ENCODE measurements at places on chromosomes 6 and 20. TPM values are rescaled to one million over a fixed set of nuclear protein-coding genes. Genes with fewer than 3 reads are reported as not detected.

Gene ATP5F1E
- 98.1 TPM for total RNA-seq

Gene TREML2
- total RNA-seq = 1.2 TPM

Gene ANKRD66
- not detected for total RNA-seq

Gene BPI
- total RNA-seq = not detected

Gene RCAN2
- total RNA-seq = 0.49 TPM

Gene COL9A3
- not detected for total RNA-seq

Gene TFAP2D
- total RNA-seq = not detected

Gene SLC22A2
- not detected for total RNA-seq

Gene WFDC2
- not detected for total RNA-seq

Gene FAM83B
- not detected for total RNA-seq

Gene PRDM13
- total RNA-seq = 0.07 TPM

Gene NR2E1
- total RNA-seq = not detected

Gene VIP
- total RNA-seq = not detected

DNA sequence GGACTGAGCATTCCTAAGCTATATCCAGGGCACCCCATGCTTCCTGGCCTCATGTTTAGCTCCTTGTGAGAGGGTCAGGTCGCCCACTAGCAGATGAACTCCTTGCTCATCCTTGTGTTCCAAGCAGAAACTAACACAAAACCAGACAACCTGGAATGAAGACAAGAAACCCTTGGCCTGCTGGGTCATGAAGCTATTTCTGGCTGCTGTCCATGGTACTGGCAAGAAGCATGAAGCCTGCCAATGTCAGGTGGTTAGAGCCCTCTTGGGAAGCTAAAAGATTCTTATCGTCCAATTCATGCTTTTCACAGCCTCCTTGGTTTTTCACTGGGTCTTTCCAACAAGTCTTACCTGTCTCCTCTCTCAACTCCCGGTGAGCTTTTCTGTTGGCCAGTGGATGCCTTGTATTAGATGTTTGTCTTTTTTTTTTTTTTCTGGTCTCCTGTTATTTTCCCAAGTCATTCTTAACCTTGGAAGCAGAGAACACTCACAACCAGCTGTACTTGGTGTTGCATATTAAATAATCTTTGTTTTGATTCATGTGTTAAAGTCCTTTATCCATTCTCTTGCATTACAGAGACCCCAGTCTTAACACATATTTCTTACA lies 180.3 kb downstream of the ANKRD60 start:
- DNase-seq = no peak

DNA sequence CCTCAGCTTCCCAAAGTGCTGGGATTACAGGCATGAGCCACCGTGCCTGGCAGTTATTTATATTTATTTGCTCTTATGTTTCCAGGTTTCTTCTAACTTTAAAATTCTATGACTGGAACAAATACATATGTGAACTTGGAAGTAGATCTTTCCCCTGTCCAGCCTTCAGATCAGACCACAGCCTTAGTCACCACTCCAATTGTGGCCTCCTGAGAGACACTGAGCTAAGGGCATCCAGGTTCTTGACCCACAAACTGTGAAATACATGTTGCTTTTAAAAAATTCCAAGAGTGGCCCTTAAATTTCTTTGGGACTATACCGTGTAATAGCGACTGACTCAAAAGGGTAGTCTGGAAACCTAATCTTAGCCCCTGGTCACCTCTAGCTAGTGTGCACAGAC lies 1.5 kb upstream of the ADGRG6 start:
- no peak for DNase-seq

DNA sequence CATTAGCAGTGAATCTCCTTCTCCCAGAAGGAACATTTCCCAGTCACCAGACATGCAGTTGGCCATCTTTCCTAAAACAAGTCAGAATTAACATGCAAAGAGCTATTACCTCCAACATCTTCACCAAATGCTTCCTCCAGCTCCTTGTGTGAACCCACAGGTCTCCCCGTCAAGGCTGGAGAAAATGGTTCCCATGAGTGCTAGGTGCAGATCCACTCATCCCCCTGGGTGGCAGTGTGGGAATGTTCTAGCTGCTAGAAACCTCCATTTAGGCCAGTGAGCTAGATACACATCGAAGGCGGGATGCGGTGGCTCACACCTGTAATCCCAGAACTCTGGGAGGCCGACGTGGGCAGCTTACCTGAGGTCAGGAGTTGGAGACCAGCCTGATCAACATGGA lies 603.9 kb upstream of the SLC35B3 start:
- no peak for DNase-seq

DNA sequence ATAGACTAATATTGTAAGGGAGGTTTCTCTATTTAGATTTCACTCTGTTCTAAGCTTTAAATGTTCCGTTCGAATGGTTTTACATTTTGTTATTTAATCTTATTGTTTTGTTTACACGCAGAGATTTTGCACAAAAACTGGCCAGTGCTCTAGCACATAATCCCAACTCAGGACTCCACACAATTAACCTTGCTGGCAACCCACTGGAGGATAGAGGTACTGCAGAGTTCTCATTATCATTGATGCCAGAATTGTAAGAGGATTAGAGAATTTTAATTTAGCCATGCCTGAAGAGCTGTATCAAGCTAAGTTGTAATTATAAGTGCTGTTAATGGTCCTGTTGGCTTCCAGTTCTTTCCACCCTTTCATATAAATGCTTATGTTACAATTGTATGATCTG lies 179.7 kb upstream of the SCGN start:
- no peak for DNase-seq

DNA sequence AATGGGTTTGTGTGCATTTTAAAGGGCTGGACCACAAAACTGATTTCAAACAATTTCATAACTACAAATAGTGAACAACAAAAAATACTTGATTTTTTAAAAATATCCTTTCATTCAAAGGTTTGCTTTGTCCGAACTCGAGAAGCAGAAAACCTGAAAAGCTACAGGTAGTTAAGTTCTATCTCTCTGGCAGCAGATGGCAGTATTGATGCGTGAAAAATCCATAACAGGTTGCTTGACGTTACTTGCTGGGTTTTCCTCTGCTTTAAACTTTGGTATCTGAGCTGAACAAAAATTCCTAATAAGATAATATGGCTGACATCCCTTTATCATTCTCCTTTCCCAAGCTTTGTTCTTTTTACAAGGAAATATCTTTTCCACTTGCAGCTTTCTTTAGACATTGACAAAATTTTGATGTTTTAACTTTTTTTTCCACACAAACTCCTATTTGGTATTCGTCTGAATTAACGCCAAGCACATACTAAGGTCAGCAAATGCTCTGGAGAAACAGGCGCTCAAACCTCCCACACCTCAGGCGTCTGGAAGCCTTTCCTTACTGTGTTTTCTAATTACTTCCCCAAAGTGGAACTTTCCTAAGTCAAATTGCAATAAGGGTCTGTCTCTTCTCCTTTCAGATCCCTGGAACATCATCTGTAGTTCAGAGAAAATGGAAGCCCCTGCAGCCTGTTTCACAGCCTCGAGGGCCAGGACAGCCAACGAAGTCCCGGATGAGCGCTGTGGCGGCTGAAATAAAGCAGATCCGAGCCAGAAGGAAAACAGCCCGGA lies 50.3 kb upstream of the GFRAL start:
- no peak for DNase-seq

- no peak for DNase-seq
Observed at GRCh38 chr6:130776287-130776925, 50.8 kb upstream of the SMLR1 start.

- no peak for DNase-seq
Observed at GRCh38 chr20:35181731-35182130, 9.9 kb downstream of the PROCR start.

DNA sequence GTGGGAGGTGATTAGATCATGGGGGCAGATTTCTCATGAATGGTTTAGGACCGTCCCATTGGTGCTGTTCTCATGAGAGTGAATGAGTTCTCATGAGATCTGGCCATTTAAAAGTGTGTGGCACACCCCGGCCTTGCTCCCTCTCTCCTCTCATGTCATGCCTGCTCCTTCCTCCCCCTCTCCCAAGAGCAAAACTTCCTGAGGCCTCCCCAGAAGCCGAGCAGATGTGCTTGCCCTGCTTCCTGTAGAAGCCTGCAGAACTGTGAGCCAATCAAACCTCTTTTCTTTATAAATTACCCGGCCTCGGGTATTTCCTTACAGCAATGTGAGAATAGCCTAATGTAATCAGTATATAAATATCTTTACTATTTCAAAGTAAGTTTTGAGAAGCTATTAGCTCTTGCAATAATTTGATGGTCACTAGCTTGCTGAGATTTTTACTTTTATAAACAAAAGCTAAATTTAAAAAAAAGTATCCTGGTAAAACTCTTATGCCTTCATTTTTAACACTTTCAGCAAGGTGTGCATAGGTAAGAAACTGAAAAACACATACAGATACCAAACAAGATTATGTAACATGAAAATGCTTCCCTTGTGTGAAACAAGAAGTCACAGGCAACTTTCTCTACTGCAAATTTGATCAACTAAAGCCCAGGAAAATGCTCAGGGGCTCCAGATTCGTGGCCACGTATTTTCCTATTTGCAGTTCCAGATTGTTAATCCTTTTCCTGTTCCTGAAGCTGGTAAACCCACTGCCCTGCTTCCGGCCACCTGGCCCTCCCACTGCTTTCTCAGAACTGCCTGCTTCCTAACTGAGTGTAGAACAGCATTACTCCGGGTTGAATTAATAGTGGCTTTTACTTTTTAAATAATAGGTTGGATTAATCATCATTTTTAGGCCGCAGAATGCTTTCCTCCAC lies 395.1 kb upstream of the CNR1 start:
- no peak for DNase-seq

GRCh38 chr20:45765307-45765875 lies 26.3 kb downstream of the WFDC3 start:
- no peak for DNase-seq

DNA sequence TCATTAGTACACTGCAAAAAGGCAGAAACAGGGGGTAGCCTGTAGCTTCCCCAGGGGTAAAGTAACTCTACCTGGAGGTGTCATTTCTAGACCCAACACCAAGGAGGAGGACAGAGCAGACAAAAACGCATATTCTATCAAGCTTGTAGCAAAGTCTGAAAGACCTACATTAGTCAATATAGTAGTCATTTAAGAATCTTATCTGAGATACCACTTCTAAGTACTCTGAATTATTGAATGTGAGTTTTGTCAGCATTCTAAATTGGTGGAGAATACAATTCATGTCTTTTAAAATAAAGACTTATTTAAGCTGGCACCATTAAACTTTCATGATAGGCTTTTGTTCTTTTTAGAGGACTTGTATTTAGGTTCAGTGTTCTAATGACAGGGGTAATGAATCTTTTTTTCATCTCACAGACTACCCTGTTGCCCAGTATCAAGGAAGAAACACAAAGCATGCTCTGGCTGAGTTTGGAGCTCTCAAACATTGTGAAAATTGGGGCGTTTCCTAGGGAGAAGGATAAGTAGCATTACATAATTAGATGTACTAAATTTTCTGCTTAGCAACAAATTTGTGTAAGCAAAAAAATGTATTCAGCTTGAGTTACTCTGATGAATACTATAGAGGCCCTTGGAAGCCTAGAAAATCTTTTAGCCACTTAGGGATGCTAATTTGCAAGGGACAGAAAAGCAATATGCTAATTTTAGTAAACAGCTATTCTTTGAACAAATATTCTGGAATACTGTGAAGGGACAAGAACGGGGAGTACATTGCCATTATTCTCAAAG lies 255.4 kb upstream of the HSF2 start:
- DNase-seq = no peak

- DNase-seq = peak; percentile 59
Observed at GRCh38 chr20:2751878-2752566, 48.4 kb downstream of the CPXM1 start.

- peak; percentile 73 for DNase-seq
Observed at GRCh38 chr20:63736893-63737694, 630 bp downstream of the LIME1 start.

DNA sequence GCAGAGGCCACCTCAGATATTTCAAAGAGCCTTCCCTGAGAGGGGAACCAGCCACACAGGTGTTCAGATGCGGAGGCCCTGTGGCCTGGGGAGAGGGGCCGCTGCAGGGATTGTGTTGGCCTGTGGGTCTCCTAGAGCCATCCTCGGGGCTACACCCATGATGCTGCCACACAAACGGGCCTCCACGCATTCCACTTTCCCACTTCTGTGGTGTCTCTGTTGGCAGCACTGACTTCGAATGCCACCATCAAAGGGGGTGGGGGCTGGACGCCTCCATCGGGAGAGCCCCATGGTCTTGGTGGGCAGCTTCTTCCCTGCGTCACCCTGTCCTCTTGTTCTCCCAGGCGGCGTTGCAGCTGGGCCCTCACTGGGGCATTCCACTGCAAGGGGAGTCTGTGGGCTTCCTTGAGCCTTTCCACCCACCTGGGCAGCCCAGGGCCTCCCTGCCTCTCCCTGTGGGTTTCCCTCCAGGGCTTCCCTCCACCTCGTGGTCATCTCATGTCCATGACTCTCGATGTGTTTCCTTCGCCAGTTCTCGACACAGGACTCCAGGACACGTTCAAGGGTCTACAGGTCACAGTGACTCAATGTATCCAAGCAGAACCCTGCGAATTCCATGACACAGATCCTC lies 145.5 kb downstream of the ERMARD start:
- no peak for DNase-seq

DNA sequence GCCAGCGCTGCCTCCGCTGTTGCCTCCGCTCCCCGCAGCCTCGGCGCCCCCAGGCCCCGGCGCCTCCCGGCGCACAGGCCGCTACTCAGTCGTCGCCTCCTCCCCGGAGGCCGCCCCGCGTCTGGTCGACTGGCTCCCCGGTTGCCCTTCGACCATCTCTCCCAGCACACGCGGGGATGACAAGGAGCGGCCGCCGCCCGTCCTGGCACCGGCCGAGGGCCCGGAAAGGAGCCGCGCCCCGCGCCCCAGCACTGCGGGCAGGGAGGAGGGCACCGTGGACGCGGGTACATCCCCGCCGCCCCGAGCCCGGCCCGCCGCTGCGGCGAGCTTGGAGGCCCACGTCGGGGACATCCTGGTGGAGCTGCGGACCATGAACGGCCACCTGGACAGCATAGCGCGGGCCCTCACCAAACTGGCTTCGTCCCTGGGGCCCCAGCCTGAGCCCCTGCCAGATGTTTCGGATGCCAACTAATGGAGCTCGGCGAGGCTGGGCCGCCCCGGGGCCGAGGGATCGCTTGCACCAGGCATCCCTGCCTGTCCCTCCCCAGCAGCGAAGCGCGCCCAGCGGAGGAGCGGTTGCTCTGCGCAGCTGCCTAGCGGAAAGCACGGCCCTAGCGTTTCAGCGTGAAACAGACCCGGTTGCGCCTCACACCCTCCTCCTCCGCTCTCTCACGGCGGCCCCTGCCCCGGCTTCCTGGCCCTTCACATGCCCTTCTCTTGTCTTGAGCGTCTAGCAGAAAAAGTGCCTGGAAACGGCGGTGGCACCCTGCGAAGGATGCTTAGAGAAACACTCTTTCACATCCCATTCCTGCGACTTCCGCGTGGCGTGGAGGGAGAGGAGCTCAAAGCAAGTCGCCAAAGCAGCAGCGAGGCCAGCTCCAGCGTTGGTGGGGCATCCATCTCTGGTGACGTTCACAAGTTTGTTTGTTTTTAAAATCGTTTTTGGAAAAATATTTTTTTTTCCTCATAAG lies 285.8 kb upstream of the SUPT3H start:
- peak; percentile 34 for DNase-seq

DNA sequence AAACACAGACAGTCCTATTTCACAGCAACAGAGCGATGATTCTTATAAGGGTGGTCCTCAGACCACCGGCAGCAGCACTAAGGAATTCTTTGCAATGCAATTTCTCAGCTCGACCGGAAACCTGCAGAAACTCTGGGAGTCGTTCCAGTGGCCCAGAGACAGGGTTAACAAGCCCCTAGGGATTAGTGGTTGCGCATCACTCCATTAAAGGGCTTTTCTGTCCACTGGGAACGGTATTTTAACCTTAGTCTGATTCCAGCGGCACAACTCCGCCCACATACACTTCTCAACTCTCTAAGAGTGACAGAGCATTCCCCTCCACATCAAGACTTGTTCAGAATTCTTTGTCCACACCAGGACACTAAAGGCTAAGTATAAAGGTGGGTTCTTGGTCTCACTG lies 341.5 kb downstream of the TFAP2A start:
- no peak for DNase-seq

- no peak for DNase-seq
Observed at GRCh38 chr20:6099819-6100218, 23.0 kb downstream of the FERMT1 start.

All from CD8-positive, alpha-beta memory T cell (primary cell).